Activated CD8-positive, alpha-beta memory T cell treated with anti-CD3 and anti-CD28 coated beads for 48 hours (primary cell): ENCODE measurements at places on chromosomes 6 and 20.

GRCh38 chr20:17963114-17963897, 5.3 kb downstream of the SNX5 start:
- no peak for DNase-seq

GRCh38 chr20:58852543-58853271, at the start of gene GNAS:
GNAS (plus strand) TSS chr20:58852716.
- no peak for DNase-seq

DNA sequence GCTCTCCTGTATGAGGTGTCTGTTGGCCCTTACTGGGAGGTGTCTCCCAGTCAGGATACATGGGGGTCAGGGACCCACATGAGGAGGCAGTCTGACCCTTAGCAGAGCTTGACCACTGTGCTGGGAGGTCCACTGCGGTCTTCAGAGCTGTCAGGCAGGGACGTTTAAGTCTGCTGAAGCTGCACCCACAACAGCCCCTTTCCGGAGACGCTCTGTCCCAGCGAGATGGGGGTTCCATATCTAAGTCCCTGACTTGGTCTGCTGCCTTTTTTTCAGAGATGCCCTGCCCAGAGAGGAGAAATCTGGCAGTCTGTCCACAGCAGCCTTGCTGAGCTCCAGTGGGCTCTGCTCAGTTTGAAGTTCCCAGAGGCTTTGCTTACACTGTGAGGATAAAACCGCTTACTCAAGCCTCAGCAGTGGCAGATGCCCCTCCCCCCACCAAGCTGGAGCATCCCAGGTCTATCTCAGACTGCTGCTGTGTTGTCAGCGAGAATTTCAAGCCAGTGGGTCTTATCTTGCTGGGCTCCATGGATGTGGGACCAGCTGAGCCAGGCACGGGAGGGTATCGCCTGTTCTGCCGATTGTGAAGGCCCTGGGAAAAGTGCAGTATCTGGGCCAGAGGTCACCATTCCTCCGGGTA, 36.3 kb upstream of the IBTK start:
- DNase-seq = no peak

DNA sequence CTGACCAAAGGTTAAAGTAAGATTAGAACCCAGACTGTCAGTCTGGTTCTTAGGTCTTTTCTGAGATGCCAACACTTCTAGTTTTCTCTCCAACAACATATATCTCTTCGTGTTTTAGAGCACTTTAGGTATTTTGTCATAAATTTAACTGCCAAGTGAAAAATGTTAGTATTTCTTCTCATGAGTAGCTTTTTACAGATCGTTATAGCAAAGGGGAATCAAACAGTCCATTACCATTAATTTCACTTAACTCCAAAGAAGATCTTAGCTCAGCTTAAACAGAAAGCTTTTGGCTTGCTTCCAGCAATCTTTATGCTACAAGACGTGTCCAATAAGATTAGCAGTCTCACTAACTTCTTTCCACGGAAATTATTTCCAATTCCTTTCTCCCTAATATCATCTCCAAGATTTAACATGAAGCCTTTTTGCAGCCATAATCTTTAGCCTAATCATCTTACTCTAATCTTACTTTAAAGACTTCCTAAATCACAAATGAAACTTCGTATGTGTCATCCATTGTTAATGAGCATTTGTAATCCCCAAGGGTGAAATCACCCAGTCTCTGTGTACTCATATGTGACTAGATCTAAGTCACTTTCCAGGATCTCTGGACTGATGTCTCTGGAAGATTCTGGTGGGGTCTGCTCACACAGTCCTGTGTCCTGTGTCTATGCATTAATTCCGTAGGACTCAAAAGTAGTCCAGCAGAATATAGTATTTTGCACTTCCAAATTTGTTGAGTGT, 38.7 kb downstream of the MOXD1 start:
- DNase-seq = no peak

- DNase-seq = no peak
Measured at GRCh38 chr6:106086814-106087175, 659 bp downstream of the PRDM1 start.

GRCh38 chr20:60518022-60518421, 559.8 kb downstream of the CDH26 start:
- DNase-seq = no peak

GRCh38 chr20:12090920-12091319, 173.2 kb downstream of the BTBD3 start:
- DNase-seq = no peak

GRCh38 chr20:24441661-24442060, 27.8 kb upstream of the SYNDIG1 start:
- DNase-seq = no peak

- no peak for DNase-seq
Measured at GRCh38 chr20:44803383-44803941, 6.9 kb downstream of the RIMS4 start.

DNA sequence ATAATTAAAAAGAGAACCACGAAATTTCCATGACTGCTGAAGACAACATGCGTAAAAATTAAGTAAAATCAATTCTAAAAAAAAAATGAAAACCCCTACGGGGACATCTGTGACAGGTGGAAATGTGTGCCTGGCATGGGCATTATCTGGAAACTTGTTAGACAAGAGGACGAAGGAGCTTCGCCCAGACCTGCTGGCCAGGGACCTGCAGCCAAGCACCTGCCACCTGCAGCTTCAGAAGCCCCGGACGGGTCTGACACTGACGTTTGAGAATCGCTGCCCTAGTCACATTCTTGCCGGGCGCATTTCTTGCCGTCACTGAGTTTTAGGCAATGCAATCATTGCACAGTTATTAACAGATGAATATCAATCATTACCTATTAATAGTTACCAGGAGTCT, 140.3 kb downstream of the SMOC2 start:
- DNase-seq = no peak

DNA sequence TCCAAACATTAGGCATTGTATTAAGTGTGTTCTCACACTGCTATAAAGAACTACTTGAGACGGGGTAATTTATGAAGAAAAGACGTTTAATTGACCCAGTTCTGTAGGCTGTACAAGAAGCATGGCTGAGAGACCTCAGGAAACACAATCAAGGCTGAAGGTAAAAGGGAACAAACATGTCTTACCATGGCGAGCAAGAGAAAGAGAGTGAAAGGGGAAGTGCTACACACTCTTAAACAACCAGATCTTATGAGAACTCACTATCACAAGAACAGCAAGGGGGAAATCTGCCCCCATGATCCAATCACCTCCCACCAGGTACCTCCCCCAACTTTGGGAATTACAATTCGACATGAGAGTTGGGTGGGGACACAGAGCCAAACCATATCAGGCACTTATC, 86.6 kb upstream of the TOP1 start:
- DNase-seq = no peak

GRCh38 chr6:113433335-113433991, 423.7 kb upstream of the MARCKS start:
- DNase-seq = no peak

DNA sequence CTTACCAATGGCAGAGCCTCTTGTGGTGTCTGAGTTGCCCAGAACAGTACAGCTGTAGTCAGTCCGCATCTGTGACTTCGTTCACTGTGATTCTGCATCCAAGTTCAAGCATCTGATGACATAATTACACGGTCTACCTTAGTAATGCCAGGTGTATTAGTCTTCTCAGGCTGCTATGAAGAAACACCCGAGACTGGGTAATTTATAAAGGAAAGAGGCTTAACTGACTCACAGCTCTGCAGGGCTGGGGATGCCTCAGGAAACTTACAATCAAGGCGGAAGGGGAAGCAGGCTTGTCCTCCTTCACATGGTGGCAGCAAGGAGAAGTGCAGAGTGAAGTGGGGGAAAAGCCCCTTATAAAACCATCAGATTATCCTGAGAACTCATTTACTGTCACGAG, 163.9 kb upstream of the SULF2 start:
- DNase-seq = no peak

DNA sequence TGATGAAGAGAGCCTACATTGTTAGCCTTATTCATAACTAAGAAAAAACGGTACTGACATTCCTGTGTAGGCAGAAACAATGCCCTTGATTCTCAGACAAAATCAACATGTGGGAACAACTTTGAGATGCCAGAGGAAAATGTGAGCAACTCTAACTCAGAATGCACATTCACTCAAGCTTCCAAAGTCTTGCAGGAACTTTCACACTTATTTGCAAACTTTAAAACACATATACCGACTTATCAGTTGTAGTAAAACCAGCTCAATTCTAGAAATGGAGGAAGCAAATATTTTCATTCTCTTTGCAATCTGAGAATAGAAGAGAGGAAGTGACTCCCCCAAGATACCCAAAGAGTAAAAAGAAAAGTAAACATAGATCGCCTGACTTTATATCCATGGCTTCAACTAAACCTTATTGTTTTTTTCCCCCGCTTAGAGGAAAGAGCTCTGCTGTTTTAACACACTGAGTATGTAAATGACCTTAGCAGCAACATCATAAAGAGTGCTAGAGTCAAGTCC, 117.6 kb downstream of the EPB41L2 start:
- no peak for DNase-seq

DNA sequence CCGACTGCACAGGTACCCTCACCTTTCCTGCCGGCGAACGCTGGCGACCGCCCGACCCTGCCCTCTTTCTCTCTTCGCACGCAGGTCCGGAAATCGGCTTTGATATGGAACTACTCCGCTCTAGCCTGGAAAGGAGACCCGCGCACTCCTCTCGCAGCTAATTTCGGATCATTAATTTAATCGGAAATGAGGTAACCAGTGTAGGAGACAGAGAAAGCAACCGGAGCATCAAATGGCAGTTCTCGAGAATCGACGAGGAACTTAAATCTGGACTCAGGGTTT, 949 bp upstream of the ATXN1 start:
- no peak for DNase-seq
